Cortex of kidney (tissue), 1 donor: ENCODE measurements at places on chromosomes 2 and 18.

- no peak for DNase-seq
These were observed 468.2 kb upstream of the TNP1 start for GRCh38 chr2:217327953-217328621.

- no peak for DNase-seq
These were observed 18.7 kb upstream of the MAP4K3 start for GRCh38 chr2:39455826-39456225.

DNA sequence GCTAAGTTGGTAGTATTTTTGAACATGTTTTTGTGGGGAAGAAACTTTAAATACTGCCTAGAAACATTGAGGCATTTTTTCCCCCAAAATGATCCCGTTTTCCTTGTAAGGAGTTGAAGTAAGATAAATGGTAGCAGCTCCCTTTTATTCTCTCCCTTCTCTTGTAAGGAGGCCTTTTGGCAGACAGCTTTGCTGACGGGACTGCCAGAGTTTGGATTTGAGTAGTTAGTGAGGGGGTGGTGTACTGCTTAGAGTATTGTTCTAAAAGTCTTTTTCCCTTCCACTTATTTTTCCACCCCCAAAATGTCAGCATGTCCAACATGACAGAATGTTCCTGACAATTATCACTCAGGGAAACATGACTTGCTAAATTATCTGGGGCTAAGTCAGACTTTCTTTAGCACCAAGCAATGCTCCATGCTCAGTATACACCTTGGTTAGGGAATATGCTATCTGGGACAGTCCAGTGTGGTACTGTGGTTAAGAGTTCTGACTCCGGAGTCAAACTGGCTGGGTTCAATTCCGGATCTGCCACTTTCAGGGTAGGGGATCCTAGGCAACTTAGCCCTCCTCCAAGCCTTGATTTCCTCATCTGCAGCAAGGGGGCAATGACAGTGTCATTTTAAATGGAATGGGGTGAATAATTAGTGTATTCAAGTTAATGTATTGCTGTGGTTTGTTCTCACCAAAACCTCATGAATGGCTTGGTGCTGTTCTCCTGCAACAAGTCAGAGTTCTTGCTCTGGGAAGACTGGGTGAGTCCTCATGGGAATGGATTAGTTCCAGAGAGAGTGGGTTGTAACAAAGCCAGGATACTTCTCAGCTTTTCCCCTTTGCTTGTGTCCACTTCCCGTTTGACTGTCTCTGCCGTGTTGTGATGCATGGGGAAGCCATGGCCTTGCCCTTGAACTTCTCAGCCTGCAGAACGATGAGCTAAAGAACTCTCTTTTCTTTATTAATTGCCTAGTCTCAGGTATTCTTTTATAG, 116.2 kb downstream of the TANC1 start:
- no peak for DNase-seq

DNA sequence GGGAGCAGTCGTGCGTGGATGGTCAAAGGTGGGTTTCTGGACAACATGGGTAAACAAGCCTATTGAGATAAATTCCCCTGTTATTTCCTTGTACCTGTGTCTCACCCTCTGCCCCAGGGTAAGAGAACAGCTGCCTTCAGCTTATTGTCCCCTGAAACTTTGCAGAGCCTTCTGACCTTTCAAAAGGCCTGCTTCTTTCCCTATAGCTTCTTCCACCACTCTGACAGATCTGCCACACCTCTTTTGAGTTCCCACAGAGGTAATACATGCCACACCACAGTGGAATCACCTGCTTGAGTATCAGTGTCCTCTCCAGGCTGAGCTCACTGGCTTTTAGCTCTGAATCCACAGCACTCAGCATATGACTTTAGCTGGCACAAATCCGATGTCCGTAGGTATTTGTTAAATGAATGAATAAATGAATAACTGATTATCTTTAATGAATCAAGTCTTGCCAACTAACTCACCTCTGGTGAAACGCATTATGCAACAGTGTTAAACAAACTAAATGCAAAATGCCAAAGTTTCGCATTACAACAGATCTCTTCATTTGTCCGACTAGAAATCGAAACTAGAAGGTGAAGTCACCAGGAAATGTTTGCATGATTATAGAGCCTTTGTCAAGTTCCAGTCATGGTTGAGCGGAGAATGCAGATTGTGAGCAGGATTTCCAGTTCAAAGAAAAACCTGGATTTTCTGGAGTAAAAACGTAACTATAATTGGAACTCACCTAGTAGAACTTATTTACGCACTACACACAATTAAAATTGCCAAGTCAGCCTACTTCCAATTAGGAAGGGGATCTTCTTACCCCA, 16.4 kb downstream of the DYNAP start:
- no peak for DNase-seq

DNA sequence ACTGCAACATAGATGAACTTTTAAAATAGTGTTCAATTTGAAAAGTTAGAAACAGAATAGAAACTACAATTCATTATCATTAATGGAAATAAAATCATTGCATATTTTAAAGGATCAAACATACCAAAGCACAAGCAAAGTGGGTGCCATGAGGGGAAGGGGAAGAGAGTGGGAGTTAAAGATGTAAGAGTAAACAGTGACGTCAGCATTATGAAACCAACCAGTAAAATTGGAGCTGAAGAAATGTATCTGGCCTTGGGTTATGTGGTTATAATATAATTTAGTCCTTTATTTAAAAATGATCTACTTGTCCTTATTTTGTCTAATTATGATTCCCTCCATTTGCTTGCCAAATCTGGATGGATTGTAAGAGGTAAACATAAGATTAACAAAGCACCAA, 6.0 kb downstream of the LINC00305 start:
- DNase-seq = no peak

DNA sequence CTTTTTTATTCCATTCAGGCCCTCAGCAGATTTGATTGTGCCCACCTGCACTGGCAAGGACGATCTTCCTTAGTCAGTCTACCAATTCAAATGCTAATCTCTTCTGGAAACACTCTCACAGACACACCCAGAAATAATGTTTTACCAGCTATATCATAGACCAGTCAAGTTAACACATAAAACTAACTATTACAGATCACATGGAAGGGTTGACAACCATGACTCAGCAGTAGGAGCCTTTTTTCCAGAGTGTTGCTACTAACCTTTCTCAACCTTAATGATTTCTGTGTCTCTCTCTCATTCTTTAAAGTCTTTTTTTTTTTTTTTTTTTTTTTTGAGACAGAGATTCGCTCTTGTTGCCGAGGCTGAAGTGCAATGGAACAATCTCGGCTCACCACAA, 143.5 kb upstream of the MSH6 start:
- DNase-seq = no peak

- DNase-seq = no peak
These were observed 58.7 kb downstream of the PUM2 start for GRCh38 chr2:20291846-20292408.

- DNase-seq = no peak
These were observed 298.4 kb upstream of the ZNF521 start for GRCh38 chr18:25650201-25650941.

DNA sequence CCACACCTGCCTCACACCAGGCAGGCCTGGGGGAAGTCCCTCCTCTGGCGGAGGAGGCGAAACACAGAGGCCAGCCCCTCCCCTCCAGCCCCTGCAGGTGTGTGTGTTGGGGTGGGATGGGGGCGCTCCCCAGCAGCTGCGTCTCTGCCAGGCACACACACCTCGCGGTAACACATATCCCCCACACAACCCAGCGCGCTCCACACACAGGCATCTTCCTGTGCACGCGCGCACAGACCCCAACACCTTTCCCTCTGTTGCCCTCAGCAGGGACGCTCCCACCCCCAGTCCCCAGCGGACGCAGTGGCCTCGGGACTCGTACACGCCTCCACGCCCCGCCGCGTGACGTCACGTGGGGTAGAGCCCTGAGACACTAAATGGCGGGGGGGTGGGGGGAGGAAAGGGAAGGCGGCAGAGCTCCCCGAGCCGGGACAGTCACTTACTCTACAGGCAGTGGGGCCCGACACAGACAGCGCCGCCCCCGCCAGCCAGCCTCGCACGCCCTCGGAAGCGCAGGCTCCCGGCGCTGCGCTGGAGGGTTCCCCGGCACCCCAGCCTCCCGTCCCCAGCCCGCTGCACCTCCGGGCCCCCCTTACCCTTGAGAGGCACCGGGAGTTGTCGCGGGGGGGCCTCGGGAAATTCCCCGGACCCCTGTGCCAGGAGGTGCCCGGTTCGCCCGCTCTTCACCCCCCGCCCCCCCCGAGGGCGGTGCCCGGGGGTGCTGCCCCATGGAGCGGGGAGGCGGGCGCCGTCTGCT, at the start of gene WNT10A:
Gene WNT10A, plus strand, starts transcription at position 751 of the 757 bp plus-strand sequence. CDS start 144 bp downstream, outside the sequence.
- DNase-seq = no peak

- no peak for DNase-seq
These were observed 103.4 kb downstream of the TNS1 start for GRCh38 chr2:217899231-217900009.

DNA sequence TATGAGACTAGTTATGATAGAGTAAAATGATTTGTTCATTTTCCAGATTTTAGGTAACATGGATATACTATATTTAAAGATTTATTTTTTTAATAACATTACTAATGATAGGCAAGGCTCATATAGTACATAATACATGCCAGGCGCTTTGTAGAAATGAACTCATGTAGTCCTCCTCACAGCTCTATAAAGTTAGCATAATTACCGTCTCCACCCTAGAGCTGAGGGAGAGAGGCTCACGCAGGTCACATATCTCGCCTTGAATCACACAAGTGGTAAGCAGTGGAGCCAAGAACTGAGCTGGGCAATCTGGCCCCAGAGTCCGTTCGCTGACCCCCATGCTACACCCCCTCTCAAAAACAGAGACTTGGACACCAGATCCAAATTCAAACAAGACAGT, 222.5 kb downstream of the FAM210A start:
- no peak for DNase-seq

DNA sequence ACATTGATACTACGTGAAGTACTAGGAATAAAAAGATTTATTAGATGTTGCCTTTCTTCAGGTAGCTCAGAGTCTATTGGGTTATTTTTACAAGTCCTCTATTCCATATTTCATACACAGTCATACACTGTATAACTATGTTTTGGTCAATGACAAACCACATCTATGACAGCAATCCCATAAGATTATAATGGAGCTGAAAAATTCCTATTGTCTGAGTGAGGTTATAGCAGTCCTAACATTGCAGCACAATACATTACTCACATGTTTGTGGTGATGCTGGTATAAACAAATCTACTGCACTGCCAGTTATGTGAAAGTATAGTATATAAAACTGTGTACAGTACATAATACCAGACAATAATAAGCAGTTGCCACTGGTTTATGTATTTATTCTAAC, 595.1 kb downstream of the MBD2 start:
- no peak for DNase-seq

GRCh38 chr18:77131652-77132368, 773 bp downstream of the MBP start:
- DNase-seq = no peak

- no peak for DNase-seq
These were observed 2.4 kb upstream of the CETN1 start for GRCh38 chr18:577643-578375.

DNA sequence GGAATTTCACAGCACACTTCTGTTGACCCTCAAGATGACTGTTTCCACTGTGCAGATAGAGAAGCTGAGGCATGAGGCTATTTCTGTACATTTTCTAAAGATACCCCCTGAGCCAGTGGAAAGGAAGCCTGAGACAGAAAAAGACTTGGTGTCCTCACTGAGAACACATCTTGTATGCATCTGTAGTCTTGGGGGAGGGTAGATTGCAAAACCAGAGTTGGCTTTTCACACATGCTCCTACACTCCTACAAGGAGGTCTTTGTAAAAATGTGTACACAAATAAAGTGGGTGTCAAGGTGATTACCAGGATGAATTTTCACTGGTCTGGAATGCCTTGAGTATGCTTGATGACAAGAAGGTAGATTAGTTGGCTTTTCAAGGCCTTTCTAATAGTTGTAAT, 98.0 kb downstream of the KCTD18 start:
- DNase-seq = no peak

GRCh38 chr2:219451661-219452360, 17.2 kb downstream of the SPEG start:
- no peak for DNase-seq

- DNase-seq = no peak
These were observed 134.5 kb downstream of the NAPG start for GRCh38 chr18:10660179-10660884.

DNA sequence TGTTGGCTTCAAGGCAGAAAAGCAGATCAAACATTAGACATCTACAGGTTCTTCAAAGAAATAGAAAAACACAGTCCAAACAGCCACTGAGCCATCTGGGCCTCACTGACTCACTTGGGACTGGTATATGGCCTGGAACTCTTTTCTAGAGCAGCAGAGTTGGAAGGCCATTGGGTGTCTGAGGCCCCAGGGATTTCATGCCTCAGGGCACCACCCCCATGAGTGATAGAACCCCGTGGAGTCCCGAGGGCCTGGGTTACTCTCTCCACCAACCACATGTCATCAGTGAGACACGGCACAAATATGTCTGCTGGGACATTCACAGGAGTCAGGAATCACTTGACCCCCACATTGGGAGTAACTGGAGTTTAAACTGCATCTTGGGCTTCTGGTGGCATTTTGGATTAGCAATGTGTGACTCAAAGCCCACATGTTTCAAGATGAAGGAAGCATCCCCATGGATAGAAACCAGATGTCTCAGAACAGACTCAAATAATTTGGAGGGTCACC, 44.0 kb downstream of the CAPN13 start:
- no peak for DNase-seq

GRCh38 chr18:60040971-60041370, 141.2 kb downstream of the PMAIP1 start:
- DNase-seq = no peak

- DNase-seq = no peak
These were observed 95.7 kb downstream of the USP40 start for GRCh38 chr2:233470839-233471238.

DNA sequence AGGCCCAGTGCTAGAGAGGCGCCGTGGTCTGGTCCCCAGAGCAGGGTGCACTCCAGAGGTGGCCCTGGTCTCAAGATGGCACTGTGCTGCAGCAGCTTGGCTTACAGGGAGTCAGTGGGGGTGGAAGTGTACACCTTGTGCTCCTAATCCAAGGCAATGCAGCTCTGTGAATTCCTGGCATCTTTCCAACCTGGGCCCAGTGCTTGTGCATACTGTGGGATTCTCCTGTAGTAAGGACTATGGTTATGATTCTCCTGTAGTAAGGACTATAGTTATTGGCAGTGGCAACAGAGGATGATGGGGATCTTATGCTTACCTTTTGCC, 616.7 kb upstream of the REG3G start:
- DNase-seq = no peak

- DNase-seq = no peak
These were observed 58.2 kb downstream of the ACKR3 start for GRCh38 chr2:236627841-236628240.

GRCh38 chr2:83826577-83826976, 632.5 kb downstream of the SUCLG1 start:
- no peak for DNase-seq
